ENCODE measurements at places on chromosomes 4 and X.

DNA sequence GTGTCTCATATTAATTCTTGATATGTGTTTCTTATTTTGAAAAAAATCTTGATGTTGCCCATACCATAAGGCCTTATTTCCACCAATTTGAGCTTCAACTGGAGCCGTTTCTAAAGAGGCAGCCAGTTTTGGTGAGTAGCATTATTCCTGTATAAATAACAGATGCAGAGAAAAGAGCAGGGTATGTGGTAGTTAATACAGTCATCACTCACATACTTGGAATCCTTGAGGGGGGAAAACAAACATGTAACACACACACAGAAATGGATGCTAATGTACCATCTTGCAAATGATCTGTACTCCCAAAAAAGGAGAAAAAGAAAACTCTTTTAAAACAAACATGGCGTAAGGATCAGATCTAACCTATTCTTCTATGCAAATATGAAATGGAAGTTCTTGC lies 389.7 kb downstream of the GPM6A start:
- no peak for DNase-seq

DNA sequence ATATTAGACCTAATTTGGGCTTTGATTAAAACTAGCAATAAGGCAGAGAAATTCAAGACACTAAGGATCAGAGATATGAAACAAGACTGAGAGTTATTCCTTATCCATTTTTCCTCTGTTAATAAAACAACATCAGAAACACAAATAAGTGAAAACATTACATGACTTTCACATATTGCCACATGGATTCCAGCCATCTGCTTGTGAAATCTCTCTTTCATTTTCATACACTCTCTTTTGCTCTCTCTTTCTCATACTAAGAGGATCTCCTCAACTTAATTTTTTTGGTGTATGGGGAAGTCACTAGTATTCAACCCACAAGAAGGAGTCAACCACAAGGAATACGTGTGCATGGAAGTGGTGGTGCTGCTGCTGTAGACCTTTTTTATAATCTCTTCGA lies 183.0 kb downstream of the LDB2 start:
- no peak for DNase-seq

DNA sequence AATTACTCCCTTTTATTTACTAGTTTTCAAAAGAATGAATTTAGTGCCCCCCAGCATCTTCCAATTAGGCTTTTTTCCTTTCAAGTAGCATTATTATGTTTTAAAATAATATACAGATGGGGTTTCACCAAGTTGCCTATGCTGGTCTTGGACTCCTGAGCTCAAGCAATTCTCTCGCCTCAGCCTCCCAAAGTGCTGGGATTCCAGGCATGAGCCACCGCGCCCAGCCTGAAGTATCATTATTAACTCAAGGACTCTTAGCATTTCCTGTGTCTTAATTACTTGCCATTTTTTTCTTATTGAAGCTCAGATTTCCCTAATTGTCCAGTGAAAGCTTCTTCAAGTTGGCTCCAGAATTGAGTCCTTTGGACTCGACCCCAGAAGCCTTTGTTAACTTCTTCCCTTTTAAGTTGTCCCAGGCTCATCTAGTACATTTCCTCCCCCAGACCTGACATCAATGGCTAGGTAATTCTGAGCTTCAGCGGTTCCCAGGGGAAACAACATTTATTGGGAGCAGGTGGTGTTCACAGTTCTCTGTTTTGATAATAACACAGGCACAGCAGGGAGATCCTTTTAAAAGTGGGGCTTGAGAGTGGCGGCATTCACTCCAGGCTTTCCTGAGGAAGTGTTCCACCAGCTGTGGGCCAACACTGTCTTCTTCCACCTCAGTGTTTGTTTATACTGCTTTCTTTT lies 10.0 kb downstream of the SAT1 start:
- no peak for DNase-seq

DNA sequence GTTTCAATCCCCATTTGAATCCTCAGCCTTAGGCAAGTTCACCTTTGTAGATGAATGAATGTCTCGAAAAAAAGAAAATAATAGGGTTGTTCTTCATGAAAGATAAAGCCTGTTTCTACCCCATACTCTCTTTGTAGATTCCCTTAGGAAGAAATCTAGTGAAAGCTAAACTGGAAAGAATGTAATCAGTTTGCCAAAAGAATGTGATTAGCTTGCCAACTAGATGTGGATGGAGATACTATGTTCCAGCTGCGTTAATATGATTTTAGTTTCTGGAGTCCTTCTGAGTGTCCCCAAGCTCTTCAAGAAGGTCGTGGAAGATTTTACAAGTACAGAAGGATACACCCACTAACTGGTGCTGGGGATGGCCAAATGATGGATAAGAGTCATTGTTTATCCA lies 162.3 kb upstream of the EDNRA start:
- no peak for DNase-seq

DNA sequence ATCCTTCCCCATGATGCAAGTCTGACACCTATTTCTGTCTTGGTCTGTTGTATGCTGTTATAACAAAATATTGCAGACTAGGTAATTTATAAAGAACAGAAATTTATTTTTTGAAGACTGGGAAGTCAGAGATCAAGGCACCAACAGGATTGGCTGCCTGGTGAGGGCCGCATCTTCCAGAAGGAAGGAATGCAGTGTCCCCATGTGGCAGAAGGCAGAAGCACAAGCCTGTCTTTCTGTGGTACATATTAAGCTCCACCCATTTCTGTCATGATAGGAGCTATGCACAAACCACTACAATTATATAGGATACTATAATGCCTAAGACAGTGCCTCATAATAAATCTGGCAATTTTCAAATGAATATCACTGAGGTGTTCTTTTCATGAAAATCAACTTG lies 502.3 kb upstream of the DIAPH2 start:
- DNase-seq: peak; percentile 22

DNA sequence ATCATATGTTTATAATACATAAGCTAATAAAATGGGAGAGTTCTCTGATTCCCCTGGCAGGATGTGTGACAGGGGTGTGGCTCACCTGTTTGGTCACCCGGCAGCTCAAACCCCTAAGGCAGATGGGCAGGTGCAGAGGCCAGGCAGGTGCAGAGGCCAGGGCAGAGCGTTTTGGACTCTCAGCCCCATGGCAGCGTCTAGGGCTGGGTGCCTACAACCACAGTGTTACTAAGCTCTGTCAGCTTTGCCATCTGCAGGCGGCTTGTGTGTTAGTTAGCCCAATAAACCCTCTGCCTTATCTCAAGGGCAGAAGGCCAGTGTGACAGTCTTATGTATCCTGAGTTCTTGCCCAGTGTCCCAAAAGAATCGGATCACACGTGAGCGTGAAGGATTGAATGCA lies 54.0 kb upstream of the UGT2B15 start:
- no peak for DNase-seq

- no peak for DNase-seq
These were observed 171.5 kb downstream of the SMIM20 start for GRCh38 chr4:26085551-26085950.

- DNase-seq: no peak
These were observed 70.8 kb downstream of the STIM2 start for GRCh38 chr4:26931451-26931850.

- no peak for DNase-seq
These were observed 156.4 kb downstream of the HS6ST2 start for GRCh38 chrX:132802033-132802432.

- no peak for DNase-seq
These were observed 248.6 kb downstream of the HNRNPD start for GRCh38 chr4:82124932-82125786.

- DNase-seq: no peak
These were observed 12.4 kb downstream of the AMELX start for GRCh38 chrX:11305641-11306040.

DNA sequence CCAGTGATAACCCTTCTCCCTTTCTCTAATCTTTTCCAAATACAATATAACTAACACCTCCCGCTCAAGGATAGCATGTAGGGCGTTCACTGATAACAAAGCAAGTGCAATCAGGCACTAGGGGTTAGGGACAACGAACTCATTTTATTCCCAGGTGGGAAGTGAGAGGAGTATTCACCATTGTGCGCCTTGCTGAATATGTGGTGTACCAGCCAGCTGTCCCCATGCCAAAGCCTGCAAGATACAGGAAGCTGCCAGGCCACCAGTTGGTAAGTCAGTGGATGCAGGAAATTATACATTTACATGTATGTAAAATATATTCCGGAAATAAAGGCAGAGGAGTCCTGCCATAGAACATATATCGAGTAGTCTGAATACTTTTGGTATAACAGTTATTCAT lies 6.3 kb upstream of the HPRT1 start:
- no peak for DNase-seq

DNA sequence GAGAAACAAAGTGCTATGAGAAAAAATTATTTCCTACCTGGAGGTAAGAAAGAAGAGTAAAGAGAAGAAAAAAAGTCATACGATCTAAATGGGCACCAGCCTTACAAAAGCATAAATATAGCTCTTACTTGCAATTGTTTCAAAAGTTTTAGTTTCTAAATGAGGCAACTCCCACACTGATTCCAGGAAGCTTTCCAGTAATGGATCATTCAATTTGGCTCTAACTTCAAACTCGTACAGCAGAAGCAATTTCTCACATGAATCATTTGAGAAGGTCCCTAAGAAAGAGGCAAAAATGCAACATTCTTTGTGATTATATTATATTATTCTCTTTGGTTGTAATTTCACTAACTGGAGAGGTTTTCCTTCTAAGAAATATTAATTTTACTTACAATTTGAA lies 109.9 kb downstream of the DLG3 start:
- no peak for DNase-seq

DNA sequence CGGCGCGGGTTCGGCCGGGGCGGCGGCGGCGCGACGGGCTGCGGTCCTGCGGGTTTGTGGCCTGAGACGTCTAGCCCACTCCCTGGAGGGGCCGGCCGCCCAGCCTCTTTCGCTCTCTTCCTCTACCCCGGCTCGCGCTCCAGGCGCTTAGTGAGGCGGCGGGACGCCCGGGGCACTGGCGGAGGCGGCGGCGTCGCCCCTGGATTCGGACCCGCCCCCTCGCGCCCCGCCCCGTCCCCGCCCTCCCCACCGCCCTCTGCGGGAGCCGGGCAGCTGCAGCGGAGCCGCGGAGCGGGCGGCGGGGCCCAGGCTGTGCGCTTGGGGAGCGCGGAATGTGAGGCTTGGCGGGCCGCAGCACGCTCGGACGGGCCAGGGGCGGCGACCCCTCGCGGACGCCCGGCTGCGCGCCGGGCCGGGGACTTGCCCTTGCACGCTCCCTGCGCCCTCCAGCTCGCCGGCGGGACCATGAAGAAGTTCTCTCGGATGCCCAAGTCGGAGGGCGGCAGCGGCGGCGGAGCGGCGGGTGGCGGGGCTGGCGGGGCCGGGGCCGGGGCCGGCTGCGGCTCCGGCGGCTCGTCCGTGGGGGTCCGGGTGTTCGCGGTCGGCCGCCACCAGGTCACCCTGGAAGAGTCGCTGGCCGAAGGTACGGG lies at the start of gene BMP2K:
BMP2K (plus strand) TSS at position 272 of the 650 bp plus-strand sequence; CDS start at position 466, 194 bp downstream.
- peak; percentile 93 for DNase-seq

DNA sequence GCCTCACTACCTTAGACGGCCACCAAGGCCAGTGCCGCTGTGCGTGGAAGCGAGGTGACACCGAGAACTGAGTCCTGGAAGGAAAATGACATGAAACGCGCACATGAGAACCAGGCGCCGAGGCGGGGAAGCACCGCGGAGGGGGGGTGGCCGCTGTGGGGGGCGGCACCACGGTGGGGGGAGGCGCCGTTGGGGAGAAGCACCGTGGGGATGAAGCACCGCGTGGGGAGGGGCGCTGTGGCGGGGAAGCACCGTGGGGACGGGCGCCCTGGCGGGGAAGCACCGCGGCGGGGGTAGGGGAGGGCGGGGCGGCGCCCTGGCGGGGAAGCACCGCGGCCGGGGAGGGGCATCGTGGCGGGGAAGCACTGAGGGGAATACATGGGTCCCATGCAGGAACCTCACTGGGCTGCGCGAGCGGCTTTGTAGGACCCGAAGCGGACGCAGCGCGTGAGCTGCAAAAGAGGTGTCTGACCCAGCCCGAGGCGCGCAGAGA lies 28.0 kb downstream of the PPP2R3B start:
- no peak for DNase-seq

GRCh38 chrX:48945517-48946348 lies 11.7 kb downstream of the OTUD5 start:
- DNase-seq: peak; percentile 38

DNA sequence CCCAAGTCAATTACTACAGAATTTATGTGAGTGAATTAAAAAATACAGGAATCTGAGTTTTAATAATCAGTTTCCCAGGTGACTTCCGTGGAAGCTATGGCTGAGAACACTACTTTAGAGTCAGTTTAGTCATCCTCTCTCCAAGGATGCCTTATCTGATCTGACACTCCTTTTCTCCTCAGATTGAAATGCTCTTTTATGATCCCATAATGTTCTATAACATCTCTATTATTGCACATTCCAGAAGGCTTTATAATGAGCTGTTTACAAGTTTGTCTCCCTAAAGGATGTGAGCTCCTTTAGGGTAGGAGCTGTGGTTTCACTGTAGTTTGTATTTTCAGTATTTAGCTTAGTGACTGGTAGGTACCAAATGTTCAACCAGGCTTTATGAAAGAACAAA lies 90.0 kb downstream of the GPRIN3 start:
- DNase-seq: no peak

DNA sequence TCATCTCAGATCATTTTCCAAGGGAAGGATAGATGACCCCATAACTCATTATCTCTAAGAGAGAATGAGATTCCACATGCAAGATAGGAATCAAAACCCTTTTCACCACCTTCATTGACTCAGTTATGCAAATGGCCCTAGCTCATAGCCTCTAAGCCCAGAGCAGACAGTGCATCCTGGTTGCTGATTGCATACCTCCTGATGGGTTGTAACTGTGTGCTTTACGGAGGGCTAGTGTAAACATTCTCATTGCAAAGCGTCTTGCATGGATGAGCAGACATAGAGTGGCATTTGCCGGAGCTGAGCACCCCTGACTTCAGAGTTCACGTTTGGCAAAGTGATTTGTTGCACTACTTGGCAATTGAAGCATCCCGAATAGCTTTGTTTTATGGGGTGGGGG lies 151.0 kb downstream of the VCX3A start:
- DNase-seq: no peak

- DNase-seq: no peak
These were observed 58.7 kb upstream of the EMCN start for GRCh38 chr4:100576570-100576969.

GRCh38 chrX:44267116-44267515 lies 76.4 kb downstream of the EFHC2 start:
- DNase-seq: no peak

DNA sequence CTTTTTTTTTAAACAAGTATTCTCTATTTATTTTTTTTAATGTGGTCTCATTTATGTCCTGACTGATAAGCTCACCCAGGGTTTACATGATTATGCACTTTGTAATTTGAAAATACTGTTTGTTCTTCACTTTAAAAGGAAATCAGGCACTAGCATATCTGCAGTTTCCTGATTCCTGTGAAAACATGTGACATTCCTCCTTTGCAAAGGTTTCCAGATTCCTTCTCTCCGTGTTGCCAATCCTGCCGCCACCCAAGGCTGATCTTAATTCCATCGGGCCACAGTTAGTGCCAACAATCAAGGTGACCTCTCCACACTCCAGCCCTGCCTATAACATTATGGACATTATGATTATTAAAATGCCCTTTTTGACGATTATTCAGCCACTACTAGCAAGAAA lies 225.4 kb downstream of the PCDH7 start:
- DNase-seq: no peak

DNA sequence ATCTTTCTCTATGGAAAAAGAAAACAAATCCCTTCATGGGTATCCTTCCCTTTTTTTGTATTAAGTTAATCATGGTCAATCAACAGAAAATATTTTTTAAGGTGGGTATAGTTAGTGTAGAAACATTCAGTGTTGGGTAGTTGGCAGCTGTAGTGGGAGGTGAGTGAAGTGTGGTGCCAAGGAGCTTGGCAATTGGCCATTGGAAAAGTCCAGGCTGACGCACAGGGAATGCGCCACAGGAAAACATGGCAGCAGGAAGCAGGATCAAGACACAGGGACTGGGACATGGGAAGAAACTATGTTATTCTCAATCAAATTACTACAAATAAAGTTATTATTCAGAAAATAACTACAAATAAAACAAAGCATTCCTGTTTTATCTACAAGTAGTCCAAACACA lies 20.0 kb downstream of the PALLD start:
- no peak for DNase-seq

Data from right hindlimb (tissue), 1 donor.